NB4 (cell line): ENCODE measurements at places on chromosomes 7 and 10.

DNA sequence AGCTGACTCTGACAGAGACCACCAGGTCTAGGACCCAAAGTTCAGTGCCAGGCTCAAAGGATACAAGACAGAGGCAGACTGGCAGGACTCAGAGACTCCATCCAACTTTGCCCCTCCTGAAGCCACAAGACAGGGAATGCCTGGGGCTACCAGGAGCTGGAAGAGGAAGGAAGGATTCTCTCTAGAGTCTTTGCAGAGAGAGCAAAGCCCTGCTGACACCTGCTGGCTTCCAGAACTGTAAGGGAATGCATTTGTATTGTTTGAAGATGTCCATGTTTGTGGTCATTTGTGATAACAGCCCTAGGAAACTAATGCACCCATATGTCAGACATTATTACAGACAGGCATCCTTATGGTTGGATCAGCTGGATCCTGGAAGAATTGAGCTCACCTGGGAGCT lies 132.3 kb upstream of the C7orf33 start:
- no peak for DNase-seq

DNA sequence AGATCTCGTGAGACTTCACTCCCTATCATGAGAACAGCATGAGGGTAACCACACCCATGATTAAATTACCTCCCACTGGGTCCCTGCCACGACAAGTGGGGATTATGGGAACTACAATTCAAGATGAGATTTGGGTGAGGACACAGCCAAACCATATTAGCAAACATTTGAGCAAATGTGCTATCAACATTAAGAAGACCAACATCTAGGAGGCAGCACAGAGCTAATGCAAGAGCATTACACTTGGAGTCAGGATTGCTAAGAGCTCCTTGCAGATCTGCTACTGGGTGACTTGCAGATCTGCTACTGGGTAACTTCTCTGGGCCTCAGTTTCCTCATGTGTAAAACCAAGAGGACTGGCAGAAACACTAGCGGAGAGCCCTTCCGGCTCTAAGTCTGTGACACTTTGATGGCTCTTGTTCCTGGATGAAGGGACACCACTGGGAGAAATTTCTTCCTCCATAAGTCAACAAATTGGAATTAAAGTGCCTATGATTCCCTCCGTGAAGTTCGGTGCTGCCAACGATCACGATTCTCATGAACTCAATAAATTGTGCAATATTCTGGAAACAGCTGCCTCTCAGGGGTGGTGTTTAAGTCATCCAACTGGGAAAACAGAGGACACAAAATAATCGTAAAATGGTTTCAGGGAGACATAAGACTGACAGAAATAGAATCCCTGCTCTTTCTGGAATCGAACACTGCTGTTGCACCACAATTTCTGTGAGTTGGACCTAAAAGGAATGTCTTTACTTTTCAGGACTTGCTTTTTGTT lies 115.8 kb upstream of the ITGB1 start:
- peak; percentile 3 for DNase-seq

GRCh38 chr10:7383442-7383841 lies 27.4 kb downstream of the SFMBT2 start:
- no peak for DNase-seq

DNA sequence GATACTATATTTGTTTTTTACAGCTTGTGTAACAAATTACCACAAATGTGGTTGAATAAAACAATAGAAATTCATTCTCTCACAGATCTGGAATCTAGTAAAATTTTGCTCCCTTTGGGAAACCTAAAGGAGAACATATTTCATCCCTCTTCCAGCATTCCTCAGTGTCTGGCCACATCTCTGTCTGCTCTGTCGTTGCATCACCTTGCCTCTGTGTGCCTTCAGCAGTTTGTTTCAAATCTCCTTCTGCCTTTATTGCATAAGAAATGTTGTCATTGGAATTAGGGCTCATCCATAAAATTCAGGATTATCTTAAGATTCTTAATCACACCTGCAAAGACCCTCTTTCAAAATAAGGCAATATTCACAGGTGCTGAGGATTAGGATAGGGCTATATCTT lies 14.5 kb downstream of the OR2A14 start:
- no peak for DNase-seq

- no peak for DNase-seq
Observed at GRCh38 chr10:44379907-44380306, 5.0 kb downstream of the CXCL12 start.

DNA sequence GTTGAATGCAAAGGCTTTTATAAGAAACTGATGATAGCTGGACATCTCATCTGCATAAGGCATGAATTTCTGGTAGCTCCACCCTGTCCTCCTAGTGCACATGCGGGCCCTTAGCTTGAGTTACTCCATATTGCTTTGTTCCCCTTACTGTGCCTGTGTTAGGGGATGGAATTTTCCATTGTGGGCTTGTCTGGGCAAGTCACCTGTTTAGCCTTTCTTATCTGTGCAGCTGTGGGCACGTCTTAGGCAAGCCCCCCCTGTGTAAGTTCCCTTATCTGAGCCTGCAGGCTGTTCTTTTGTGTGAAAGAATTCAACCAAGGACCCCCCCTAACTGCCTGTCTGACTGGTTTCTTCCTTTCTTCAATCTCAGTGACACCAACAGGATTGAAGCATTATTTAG lies 14.5 kb upstream of the CROT start:
- DNase-seq: no peak

- DNase-seq: no peak
Observed at GRCh38 chr7:92695308-92696261, 105.4 kb upstream of the FAM133B start.

- DNase-seq: no peak
Observed at GRCh38 chr7:70596598-70596913, 535.4 kb upstream of the GALNT17 start.

- no peak for DNase-seq
Observed at GRCh38 chr7:14270099-14270498, 280.6 kb upstream of the ETV1 start.

GRCh38 chr10:42958142-42958868 lies 118.6 kb upstream of the RET start:
- no peak for DNase-seq

- DNase-seq: no peak
Observed at GRCh38 chr7:155294511-155294778, 3.2 kb upstream of the INSIG1 start.

DNA sequence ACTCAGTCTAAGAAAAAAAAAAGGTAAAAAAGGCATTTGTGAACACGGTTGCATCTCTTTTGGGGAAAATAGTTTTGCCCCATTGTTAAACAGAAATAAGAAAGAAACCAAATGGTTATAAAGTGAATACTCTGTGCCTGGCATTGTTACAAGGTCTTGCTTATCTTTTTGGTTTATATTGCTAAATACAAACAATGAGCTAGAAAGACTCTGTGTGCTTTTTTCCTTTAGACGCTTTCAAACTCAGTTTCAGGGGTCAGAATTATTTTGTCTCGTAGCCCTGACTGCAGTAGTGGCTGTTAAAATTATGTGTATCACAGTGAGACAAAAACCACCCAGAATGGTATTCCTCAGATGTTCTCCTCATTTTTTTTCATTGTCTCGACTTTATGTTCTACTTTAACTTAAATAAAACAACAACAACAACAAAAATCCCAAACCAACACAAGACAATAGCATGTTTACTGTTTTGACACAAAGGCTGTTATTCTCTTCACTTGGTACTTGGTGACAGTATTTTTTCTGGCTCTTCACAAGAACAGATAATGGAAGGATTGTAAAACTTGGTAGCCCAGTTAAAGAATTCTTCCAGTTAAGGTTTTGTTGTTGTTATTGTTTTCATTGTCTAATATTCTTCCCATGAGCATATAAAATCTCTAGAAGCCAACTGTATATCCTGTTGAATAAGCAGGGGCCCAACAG lies 190.1 kb downstream of the PLXDC2 start:
- no peak for DNase-seq

- DNase-seq: peak; percentile 34
Observed at GRCh38 chr7:28165961-28166955, 14.3 kb downstream of the JAZF1 start.

DNA sequence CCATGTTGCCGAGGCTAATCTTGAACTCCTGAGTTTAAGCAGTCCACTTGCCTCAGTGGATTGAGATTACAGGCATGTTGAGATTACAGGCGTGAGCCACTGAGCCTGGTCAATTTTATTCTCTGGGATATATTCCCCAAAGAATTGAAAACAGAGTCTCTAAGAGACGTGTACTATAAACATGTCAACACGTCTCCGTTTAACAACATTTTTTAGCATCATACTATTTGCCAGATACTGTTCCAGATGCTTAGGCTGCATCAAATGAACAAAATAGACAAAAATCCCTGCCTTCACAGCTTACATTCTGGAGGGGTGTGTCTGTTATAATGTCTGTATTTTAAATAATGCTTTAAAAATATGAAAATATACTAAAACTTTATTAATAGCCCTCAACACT lies 54.1 kb upstream of the PRKG1 start:
- DNase-seq: no peak

GRCh38 chr7:121273467-121274167 lies 55.2 kb upstream of the WNT16 start:
- DNase-seq: no peak

- DNase-seq: no peak
Observed at GRCh38 chr7:21641546-21641945, 98.7 kb downstream of the DNAH11 start.

- DNase-seq: peak; percentile 69
Observed at GRCh38 chr10:61898435-61898778, 3.1 kb upstream of the ARID5B start.

GRCh38 chr7:36309301-36309700 lies 80.4 kb upstream of the ANLN start:
- DNase-seq: no peak

DNA sequence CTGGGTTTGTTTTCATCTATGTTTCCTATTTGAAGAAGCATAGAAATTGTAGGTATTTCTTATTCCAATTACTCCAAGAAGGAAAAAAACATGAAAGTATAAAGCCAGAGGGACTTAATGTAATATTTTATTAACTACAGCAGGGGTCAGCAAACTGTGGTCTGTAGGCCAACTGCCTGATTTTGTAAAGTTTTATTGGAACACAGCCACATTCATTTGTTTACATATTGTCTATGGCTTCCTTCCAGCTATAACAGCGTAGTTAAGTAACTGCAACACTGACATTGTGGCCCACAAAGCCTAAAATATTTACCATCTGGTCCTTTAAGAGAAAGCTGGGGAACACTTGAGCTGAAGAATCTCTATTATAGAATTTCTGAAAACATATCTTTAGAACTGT lies 306.2 kb downstream of the BICC1 start:
- DNase-seq: no peak

DNA sequence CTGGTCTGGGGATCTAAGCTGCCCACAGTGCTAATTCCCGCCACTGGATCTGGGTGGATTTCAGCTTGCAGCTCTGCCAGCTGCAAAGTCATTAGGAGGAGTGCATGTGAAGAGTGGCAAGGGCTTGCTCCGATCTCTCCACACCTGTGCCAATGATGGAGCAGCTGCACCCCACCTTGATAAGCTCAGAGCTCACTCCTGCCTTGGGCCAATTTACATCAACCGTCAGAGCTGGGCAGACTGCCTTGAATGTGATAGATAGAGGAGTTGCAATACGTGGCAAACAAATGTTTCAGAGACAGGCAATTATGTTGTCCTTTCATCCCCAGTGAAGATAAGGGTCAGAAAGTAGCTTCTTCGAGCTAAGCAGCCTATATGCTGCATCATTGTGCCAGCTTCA lies 379.9 kb downstream of the SH2D4B start:
- DNase-seq: no peak

DNA sequence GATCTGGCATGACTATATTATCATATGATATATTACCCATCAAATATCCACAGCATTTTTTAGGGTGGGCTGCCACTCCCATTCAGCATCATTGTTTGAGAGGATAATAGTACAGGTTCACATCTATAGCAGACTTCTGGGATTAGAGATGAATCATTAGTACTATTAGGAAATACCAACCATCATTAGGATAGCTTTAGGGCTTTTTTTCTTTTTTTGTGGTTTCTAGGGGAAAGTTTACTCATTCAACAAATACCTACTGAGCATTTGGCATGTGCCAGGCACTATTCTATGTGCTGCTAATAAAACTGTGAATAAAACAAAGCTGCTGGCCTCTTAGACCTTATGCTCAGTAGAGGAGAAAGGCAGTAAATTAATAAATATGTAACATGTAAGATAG lies 40.6 kb downstream of the NHLRC2 start:
- no peak for DNase-seq

DNA sequence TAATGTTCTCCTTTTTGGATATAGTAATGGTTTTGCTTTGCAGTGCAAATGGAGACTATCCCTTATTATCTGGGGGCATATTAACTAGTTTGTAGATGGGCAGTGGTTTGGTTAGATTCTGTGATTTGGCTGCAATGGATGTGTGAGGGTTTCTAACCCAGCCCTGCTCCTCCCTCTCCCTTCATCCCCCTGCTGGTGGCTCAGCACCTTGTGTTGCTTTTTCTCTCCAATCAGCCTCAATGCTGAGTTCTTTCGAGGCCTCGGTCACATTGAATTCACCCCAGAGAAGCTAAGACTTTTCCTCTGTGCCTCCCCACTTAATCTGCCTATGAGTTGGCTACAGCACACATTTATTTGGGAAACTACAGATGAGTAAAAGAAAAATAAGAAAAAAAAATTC lies 120.0 kb downstream of the MALRD1 start:
- DNase-seq: peak; percentile 0

DNA sequence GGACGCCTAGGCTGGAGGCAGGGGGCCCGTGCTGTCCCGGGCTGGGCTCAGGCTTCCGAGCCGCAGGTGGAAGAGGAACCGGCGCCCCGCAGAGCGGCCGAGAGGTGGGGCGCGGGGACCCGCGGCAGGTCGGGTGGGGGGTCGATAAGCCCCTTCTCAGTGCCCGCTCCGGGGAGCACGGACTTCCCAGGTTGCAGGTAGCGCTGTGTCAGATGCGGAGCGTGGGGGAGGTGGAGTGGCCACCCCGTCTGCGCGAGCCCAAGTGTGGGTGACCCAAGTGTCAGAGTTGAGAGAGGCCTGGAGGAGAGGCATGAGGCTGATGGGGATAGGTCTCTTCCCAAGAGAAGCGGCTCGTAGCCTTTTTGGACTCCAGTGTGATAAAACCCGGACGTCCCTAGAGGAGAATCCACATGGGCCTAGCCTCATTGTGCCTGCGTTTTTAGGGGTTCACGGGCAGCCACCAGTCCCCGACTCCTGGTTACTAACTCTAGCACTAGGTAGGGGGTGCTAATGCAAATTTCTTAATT lies 580 bp downstream of the EEPD1 start:
- no peak for DNase-seq

DNA sequence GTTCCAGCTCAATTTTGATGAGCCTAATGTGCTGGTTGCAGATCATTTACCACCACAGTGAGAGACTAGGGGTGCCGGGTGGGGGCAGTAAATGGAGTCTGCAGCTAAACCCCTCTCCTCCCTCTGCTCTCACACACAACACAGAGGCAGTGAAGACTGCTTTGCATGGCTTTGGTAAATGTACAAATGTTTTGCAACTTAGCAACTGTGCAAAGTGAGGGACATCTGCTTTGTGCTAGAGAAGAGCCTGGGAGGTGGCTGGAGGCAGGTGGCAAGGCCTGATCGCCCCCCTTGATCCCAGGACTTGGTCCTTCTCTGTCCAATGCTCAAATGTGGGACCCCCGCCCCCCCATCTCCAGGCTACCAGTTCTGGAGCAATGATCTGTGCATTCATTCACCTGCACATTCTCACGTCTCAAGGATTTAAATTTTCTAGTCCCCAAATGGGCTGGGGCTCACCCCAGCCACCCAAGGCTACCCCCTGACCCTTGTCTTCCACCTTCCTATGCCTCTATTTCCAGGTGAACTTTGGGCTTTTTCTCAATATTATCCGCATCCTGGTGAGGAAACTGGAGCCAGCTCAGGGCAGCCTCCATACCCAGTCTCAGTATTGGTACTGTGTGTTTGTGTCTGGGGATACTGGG lies 11.6 kb downstream of the GHRHR start:
- DNase-seq: no peak
